Activated CD4-positive, alpha-beta T cell treated with anti-CD3 and anti-CD28 coated beads, Interleukin-10, Interleukin-2, amounts not matched to agents 100 ng/mL and 50 ng/mL, durations not matched to agents 16 hours and 8 hours (primary cell): ENCODE measurements at places on chromosomes 1 and 21.

DNA sequence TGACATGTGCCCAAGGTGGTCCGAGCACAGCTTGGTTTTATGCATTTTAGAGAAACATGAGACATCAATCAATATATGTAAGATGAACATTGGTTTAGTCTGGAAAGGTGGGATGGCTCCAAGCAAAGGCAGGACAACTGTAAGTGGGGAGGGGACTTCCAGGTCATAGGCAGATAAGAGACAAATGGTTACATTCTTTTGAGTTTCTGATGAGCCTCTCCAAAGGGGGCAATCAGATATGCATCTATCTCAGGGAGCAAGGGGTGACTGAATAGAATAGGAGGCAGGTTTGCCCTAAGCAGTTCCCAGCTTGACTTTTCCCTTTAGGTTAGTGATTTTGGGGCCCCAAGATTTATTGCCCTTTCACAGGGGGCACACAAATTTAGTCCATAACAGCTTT is 94.2 kb upstream of the COA6 start:
- no peak for DNase-seq

GRCh38 chr1:28792644-28793121 is 19.3 kb upstream of the OPRD1 start:
- no peak for DNase-seq

DNA sequence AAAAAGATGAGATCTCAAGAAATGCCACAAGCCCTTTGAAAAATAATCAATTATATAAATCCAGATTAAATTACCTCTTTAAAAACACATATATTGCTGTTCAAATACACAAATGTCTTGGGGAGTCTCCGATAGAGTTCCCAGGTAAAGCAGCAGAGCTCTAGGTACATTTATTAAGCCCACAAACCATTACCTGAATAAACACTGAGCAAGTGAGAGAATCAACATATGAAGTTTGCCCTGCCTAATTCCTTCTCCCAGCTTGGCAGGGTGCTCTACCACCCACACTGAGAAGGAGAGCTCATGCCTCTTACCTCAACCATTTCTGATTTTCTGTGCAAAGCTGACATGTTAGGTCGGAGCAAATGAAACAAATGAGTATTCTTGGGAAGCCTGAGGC is 402.4 kb downstream of the KCNH1 start:
- no peak for DNase-seq

DNA sequence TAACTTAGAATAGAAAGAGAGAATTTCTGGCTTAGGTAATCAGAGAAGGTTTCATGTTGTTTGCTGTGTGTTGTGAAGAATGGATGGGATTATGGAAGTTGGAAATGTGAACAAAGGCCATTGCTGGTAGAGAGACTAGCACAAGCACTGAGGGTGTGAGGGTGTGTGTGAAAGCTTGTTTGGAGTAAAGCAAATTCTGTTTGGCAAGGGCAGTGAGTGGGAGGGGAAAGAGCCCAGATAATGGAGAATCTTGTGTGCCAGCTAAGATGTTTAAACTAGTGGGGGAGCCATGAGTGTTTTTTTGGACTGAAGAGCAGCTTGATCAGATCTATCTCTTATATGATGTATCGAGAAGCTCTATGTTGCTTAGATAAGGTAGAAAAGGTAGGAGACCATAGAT is 107.1 kb downstream of the DISP1 start:
- no peak for DNase-seq

- no peak for DNase-seq
These were observed 84.9 kb upstream of the CXADR start for GRCh38 chr21:17427831-17428483.

- no peak for DNase-seq
These were observed 2.2 kb upstream of the EIF2B3 start for GRCh38 chr1:44988531-44989156.

GRCh38 chr1:178538192-178538916 is 25.4 kb downstream of the TEX35 start:
- no peak for DNase-seq

DNA sequence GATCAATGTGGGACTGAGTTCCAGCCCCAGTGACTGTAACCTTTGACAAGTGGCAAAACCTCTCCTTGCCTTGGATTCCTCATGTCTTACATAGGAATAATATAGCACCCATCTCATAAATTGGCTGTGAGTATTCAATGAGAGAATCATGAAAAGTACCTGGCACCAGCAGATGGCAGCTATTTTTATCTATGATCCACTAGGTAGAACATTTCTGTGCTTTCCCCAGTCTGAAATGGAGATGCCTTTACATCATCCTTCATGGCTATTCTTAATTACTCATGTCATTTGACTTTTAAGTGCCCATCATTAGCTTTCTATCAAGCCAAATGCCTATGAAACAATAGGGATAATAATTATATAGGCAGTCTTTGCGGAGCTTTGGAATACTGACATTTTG is 130.1 kb downstream of the TGFB2 start:
- DNase-seq = no peak

- DNase-seq = peak; percentile 47
These were observed 3.8 kb downstream of the PBXIP1 start for GRCh38 chr1:154951901-154952657.

DNA sequence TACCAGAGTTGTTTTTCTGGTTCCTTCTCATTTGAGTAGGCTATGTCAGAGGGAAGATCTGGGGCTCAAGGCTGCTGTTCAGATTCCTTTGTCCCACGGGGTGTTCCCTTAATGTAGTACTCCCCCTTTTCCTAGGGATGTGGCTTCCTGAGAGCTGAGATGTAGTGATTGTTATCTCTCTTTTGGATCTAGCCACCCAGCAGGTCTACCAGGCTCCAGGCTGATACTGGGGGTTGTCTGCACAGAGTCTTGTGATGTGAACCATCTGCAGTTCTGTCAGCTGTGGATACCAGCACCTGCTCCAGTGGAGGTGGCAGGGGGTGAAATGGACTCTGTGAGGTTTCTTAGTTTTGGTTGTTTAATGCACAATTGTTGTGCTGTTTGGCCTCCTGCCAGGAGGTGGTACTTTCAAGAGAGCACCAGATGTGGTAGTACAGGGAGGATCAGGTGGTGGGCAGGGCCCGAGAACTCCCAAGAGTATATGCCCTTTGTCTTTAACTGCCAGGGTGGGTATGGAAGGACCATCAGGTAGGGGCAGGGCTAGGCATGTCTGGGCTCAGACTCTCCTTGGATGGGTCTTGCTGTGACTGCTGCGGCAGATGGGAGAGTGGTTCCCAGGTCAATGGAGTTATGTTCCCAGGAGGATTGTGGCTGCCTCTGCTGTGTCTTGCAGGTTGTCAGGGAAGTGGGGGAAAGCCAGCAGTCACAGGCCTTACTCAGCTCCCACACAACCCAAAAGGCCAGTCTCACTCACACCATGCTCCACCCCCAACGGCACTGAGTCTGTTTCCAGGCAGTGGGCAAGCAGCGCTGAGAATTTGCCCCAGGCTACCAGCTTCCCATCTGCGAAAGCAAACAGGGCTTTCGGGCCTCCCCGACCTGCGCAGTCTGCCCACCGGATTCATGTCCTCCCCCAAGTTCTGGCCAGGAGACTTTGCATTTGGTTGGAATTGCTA is 64.2 kb downstream of the SERINC2 start:
- no peak for DNase-seq

- DNase-seq = no peak
These were observed 33.4 kb downstream of the SLAMF6 start for GRCh38 chr1:160489513-160490261.

GRCh38 chr1:147665521-147665920 is 4.8 kb downstream of the ACP6 start:
- no peak for DNase-seq

DNA sequence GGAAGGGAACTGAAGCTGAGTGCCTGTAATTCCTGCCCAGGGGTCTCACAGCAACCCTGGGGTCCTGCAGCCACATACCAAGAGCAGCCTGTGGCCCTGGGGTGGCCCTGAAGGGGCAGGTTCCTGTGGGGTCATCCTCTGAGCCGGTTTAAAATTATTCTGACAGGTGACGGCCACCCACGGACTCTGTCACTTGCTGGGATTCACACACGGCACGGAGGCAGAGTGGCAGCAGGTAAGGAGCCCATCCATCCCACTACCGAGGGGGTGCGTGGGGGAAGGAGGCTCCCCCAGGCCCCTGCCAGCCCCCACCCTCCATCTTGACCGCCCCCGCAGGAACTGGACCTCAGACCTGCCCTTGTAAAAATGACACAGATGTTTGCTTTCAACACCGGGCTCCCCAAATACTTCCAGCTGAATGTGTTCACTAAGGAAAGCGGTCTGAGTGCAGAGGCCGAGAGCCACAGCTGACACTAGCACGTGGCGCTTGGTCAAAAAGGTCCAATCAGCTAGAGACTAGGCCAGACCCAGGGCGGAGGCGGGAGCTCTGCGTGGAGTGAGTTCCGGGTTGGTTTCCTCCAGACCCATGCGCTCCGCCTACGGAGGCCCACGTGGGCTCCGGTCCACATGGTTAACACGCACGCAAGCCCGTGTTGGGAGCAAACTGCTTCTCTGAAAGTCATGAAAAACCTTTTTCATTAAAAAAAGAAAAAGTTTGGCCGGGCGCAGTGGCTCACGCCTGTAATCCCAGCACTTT is 10.0 kb downstream of the YBEY start:
- DNase-seq = peak; percentile 90

DNA sequence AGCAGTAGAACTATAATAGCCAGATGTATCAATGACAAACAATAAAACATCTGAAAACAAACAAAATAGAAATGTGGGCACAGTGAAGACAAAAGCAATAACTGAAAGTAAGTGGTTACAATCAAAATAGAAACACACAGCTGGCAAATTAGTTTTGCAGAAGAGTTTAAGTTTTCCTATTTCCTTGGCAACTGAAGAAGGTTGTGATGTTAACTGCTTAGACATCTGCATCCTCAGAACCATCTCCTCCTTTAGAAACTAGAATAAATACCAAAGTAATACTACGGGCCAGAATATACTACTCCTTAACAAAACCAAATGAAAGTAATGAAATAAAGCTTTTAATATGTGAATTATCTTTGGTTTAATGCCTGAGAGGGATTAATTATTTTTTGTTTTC is 605.5 kb downstream of the LTN1 start:
- DNase-seq = no peak

GRCh38 chr1:21165076-21165475 is 11.6 kb downstream of the EIF4G3 start:
- no peak for DNase-seq
